CD4-positive, alpha-beta T cell treated with Interleukin-21 for 1 hour (primary cell): ENCODE measurements at places on chromosomes 1 and 21.

- no peak for DNase-seq
Observed at GRCh38 chr1:224959115-224959514, 29.6 kb downstream of the DNAH14 start.

- no peak for DNase-seq
Observed at GRCh38 chr1:55529017-55529416, 313.9 kb upstream of the USP24 start.

GRCh38 chr1:147076442-147076841 is 95.8 kb downstream of the PRKAB2 start:
- no peak for DNase-seq

- DNase-seq, result peak; percentile 61
Observed at GRCh38 chr1:237562242-237562823, 328.4 kb downstream of the ZP4 start.

GRCh38 chr1:194930132-194930531 is 1678.1 kb downstream of the KCNT2 start:
- DNase-seq, result no peak

DNA sequence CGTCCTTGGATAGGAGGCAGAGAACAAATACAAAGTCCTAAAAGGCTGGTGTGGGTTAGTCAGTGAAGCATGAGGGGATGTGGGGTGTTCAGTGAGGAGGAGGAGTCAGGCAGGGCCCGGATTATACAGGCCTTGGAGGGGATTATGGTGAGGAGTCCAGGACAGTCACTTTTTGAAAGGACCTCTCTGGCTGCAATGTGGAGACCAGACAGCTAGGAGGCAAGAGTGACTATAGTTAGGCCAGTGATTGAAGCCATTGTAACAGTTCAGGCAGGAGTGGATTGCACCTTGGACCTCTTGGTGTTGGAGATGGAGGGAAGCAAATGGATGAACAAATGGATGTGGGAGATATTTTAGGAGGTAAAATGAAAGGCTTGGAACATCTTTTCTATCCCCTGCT is 115.8 kb downstream of the C1orf94 start:
- DNase-seq, result no peak

DNA sequence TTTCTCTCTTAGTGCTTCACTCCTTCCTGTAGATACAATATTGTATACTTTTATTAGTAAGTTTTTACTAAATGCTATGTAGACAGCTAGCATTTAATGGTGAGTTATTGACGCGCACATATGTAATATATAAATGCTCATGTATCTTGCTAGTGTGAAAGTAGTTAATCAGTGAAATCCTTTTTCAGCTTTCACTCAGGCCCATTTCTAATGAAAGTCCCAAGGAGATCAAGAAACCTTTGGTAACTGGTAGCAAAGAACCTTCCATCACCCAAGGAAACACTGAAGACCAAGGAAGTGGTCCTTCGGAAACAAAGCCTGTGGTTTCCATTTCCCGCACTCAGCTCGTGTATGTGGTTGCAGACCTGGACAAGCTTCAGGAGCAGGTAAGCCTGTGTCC is 27.2 kb downstream of the AGT start:
- DNase-seq, result no peak

DNA sequence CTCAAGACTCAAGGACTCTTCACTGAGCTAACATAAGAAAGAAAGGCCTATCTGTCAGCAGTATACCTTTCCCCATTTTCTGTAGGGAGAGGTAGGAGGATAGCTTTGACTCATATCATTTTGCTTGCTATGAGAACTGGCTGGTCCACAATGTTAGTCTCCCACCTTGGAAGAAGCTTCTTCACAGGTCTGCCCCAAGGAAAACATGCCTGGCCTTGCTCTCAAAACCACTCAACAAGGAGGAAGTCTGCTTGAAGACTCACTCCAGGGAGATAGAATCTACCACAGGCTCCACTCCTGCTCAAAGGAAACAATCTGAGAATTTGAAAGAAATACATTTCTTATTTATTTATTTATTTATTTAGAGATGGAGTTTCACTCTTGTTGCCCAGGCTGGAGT is 29.5 kb upstream of the LAMC1 start:
- DNase-seq, result no peak

GRCh38 chr1:106536741-106537140 is 519.7 kb upstream of the PRMT6 start:
- DNase-seq, result no peak
